ENCODE measurements at places on chromosomes 4 and X.

DNA sequence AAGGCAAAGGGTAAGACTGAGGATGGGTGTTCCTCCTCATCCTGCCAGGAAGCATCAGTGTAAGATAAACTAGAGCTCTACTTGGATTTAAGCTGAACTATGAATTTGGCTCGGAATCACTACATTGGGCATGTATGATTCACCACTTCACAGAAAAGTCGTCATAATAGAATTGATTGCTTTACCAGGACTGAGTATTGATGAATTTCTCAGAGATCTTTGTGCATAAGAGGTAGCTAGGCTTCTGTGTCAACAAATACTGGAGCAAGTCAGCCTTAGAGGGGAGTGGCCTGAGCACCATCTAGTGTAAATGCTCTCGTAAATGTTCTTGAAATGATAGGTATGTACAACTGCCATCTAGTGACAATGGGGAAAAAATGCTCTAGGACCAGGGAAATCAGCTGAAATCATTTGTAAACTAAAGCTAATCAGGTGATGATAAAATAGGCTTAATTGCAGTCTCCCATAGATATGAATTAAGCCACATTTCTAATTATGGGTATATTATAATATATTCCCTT, 309.5 kb upstream of the FMR1 start:
- DNase-seq: peak; percentile 19

GRCh38 chrX:103811858-103812257, 20.2 kb downstream of the RAB9B start:
- DNase-seq: peak; percentile 23

GRCh38 chr4:78938474-78938867, 767 bp downstream of the PAQR3 start:
- no peak for DNase-seq

- no peak for DNase-seq
These were observed 59.4 kb downstream of the CLCN4 start for GRCh38 chrX:10216208-10216607.

DNA sequence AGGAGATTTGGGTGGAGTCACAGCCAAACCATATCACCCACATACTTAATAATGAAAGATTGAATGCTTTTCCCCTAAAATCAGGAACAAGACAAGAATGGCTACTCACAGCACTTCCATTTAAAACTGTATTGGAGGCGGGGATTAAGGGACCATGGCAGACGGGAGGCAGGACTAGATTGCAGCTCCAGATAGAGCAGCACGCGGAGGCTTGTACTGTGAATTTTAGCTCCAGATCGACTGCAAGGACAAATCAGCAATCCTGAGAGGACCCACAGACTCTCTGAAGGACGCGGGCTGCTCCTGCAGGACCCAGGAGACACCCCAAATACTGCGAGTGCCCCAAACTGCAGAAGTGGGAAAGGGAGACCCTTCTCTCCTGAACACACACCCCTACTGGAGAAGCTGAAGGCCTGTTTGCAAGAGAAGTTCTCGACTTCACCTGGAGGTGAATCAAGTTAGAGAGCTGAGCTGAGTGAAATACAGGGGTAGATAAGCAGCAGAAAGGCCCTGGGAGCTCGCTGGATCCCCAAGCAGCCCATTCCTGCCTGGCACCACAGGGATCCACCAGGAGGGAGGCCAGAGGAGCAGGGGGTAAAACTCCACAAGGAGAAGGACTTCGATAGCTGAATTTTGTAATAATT, 207.4 kb upstream of the INTU start:
- DNase-seq: no peak

DNA sequence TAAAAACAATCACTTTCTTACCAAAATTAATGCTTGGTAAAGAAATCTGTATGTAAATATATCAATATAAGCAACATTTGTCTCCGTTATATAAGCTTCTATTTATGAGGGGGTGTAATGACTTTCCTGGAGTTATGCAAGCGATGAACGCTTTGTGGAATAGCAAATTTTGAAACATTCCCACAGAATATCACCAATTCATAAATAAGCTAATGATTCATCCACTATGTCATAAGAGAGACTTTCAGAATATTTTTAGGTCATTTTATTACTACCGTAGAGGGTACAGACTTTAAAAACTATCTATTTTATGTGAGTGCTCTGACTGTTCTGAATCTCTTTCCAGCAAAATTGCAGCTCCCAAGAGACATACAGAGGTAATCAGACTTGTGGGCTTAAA, 179.5 kb upstream of the FTHL17 start:
- no peak for DNase-seq

- no peak for DNase-seq
These were observed 289.7 kb downstream of the STK32B start for GRCh38 chr4:5340991-5341451.

- no peak for DNase-seq
These were observed 37.6 kb downstream of the C4orf50 start for GRCh38 chr4:5980436-5981155.

GRCh38 chrX:115533485-115533884, 27.5 kb upstream of the PLS3 start:
- DNase-seq: no peak

- DNase-seq: no peak
These were observed 99.0 kb upstream of the SPANXC start for GRCh38 chrX:141341341-141341740.

DNA sequence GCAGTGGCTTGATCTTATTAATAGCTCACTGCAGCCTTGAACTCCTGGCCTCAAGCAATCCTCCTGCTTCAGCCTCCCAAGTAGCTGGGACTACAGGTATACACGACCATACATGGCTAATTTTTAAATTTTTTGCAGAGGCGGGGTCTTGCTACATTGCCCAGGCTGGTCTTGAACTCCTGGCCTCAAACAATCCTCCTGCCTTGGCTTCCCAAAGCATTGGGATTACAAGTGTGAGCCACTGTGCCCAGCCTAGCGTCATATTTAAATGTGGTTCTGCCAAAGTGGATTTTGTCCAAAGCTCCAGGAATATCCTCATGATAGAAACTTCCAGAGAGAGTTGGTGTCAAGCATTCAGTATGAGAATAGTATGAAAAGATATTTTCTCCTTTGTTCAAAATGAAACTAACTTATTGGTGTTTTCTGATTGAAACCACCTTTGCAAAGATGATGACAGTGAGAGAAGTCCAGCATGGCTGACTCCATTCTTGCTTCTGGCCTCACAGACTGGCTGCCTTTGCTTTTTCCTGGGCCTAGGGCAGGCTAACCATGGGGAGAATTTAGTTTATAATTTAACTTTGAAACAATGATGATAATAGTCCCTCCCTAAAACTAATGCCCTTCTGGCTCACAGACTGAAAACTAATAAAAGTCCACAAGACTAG, 129.0 kb downstream of the C4orf51 start:
- DNase-seq: no peak

- DNase-seq: no peak
These were observed 43.2 kb upstream of the HUWE1 start for GRCh38 chrX:53729751-53730150.

- peak; percentile 76 for DNase-seq
These were observed 2028.3 kb downstream of the PCDH7 start for GRCh38 chr4:32748498-32748897.

- no peak for DNase-seq
These were observed 214.8 kb downstream of the SLC4A4 start for GRCh38 chr4:71553605-71554004.

DNA sequence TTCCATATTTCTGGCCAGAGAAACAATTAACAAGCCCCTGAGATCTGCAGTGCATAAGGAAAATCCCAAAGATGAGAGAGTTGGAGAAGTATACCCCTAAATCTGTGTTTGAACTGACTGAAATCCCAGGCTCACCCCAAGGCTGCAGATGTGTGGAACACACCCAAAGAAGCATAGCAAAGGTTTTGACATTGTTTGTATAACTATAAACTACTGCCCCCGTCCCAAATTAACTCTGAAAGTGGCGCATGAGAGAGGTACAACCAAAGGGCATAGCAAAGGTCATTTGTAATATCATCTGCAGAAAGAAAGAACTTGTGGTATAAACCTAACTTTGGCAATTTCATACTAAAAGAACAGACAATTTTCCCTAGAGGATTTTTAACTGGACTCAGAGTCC, 157.9 kb downstream of the DCAF12L1 start:
- DNase-seq: no peak

- peak; percentile 52 for DNase-seq
These were observed 885 bp downstream of the CCDC110 start for GRCh38 chr4:185470501-185471195.

DNA sequence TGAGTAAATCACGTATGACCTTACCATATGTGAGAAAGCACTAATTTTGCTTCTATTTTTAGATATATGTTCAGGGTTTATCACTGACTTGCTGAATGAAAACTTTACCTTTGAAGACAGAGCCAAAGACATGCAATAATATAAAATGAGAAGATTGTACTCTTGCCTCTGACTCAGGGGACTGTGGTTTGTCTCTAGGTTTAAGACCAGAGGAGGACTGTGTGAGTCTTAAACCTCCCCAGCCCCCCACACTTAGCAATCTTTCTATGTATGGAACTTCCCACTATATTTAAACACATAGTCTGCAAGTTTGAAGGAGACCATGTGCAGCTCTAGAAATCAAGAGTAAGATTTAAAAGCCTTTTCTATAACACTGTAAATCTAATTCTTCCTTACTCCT, 368.7 kb upstream of the FAM241A start:
- DNase-seq: no peak

GRCh38 chr4:170386511-170386910, 296.8 kb upstream of the AADAT start:
- no peak for DNase-seq

- no peak for DNase-seq
These were observed 42.4 kb upstream of the GAB1 start for GRCh38 chr4:143294310-143294709.

GRCh38 chr4:184845367-184846021, 19.7 kb upstream of the ACSL1 start:
- DNase-seq: peak; percentile 61

DNA sequence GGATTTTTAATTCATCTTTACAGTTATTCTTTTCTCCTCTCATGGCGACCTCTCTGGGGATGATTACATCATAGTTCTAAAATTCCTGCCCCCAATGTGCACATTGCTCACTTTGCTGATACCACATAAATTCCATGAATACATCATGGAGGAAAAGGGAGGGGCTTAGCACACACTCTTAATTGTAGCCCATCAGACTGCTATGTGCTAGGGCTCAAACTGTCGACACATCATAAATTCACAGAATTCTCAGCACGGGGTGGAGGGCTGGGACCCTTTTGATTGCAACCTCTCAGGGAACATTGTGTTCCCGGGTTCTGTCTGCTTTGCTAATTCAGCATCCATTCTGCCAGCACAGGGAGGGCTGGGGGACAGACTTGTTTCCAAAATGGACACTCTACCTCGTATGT, 592.9 kb downstream of the BCOR start:
- DNase-seq: no peak

DNA sequence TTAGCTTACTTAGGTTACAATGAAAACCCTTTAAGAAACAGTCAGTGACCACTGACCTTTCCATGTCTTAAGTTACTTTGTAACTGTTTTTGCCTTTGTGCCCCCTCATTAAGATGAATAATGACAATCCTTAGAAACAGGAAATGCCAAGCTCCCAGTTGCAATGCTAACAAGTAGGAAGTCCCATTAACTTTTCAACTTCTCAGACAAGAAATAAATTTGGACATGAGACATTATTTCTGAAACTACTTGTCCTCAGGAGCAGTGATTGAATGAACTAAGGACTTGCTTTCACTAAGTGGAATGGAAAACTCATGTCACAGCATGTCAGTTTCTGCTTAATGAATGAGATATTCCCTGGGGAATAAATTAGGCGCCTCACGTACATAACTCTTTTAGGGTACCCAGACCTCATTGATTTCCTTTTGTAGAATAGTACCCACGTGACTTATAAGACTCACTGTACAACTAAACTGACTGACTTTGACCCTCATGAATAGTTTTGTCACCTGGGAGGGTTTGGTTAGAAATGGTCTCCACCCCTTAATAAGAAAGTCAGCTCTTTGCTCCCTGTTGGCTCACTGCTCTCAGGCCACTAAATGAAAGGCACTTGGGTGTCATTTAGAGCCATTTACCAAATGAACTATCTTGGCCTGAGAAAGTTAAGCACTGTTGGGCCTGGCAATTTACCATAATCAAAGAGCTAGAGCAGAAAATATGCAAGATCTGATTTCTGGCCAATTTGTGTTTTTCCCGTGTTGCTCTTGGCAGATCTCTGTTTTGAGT, 383.9 kb downstream of the RPA4 start:
- DNase-seq: no peak

DNA sequence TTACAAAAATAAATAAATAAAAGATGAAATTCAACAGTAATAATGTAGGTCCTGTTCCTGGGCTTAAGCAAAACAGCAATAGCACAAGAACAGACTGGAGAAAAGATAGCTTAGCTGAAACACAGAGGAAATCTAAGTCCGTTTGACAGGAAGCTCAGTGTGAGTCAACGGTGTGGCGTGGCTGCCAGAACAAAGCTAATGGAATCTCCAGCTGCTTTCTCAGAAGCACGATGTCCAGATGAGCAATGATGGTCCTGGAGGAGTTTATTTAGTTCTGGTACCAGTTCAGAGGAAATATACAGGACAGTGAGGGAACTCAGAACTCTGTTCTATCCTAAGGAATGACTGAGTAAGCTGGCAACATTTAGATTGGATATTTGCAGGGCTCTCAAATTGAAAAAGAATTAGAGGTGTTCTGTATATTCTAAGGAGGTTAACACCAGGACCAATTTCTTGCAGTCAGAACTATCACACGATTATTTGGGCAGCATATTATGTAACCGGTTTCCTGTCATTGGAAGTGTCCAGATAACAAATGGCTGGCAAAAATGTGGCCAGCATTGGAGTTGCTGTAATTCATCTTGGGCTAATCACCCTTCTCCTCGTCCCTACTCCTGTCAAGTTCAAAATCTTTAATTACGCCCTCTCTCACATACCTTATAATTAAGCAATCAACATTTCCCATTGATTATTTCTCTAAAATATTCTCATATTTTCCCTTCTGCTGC, 12.7 kb downstream of the GAB3 start:
- DNase-seq: peak; percentile 33

All from SW480 (cell line).